ENCODE measurements at places on chromosomes 3 and 15.

DNA sequence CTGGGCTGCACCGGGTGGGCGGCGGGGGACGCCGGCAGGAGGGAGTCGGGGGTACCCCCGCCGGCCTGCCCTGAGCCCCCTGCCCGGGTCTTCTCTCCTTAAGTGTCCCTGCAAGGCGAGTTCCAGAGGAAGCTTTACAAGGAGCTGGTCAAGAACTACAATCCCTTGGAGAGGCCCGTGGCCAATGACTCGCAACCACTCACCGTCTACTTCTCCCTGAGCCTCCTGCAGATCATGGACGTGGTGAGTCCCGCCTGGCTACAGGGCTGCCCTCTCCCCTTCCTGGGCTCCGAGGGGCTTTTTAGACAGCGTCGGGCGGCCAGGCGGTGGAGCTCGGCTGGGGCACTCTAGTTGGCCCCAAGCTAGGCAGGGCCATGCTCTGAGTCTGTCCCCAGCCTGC is 480 bp downstream of the CHRNA7 start:
- peak; percentile 35 for DNase-seq

GRCh38 chr3:143832433-143832832 is 15.8 kb downstream of the SLC9A9 start:
- no peak for DNase-seq

DNA sequence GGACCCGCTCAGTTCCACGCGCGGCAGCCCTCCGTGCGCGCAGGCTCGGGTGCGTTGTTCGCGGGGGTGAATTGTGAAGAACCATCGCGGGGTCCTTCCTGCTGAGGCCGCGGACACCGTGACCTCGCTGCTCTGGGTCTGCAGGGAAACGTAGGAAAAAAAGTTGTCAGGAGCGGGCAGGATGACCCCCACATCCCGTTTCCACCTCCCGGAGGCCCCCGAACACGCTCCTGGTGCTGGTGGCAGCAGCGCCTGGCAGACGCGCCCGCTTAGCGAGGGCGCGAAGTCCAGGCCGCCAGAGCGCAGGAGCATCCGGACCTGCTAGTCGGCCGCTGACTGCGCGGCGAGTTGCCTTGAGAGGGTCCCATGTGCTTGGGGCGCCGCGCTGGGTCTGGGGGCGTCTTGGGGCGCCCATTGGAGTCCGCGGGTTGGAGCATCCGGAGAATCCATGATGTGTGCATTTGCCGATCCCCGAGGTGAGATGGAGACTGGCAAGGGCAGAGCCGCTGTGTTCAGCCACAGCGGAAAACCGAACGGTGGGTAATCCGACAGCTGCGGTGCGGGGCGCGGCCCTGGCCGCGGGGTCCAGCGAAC is 520 bp downstream of the GREM1 start:
- peak; percentile 49 for DNase-seq

DNA sequence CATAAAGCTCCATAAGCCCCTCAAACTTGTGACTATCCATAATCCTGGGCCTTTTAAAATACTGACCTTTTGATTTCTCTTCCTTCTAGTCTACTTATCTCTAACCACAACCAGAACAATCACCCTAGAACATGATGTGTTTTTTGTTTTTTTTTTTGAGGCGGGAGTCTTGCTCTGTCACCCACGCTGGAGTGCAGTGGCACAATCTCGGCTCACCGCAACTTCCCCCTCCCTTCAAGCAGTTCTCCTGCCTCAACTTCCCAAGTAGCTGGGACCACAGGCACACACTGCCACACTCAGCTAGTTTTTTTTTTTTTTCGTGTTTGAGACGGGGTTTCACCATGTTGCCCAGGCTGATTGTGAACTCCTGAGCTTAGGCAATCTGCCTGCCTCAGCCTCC is 25.1 kb downstream of the VPS39 start:
- DNase-seq, result no peak

DNA sequence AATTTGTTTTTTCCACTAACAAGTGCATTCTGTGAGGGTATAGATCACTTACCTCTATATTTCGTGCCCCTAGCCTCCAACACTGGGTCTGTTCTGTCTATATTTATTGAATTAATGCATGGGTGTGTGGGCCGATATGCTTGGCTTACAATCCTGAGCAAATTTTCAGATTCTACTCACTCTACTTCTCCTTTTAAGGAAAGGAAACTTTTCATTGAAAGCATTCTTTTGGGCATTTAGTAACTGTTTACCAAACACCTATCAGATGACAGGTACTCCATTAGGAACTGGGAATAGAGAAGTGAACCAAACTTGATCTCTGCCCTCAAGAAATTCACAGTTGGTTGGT is 60.5 kb downstream of the TLE3 start:
- no peak for DNase-seq

DNA sequence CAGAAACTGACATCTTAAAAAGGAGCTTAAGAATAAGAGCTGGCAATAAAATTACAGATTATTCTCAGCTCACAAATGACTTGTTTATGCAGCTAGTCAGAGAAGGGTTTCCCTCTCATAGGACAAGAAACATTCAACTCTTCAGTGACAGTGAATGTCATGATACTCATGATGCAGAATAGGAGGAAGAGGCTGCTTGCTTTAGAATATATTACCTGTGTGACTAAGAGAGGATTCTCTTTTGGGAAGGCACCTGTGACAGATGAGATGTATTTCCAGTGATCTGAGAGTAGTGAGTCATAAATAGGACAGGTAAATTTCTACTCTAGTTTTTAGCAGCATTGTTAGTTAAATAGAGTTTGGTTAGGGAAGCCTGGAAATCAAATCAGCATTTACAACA is 39.9 kb downstream of the RASA2 start:
- DNase-seq, result no peak

DNA sequence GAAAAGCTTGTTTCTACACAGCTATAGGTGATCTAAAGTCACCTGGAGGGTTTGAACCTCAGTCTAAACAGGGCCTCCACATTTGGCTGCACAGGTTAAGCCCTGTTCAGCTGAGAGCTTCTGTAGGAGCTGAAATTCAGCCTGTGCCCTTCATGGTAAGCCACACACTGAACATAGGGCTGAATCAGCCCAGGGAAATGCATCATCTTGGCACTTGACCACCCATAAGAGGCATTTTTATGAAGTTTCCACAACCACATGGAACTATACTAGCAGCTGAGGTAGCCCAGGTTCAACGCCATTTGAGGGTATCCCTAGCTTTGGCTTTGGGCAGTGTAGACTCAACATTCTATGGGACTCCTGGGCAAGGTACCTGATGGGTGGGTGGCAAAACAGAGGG is 126.8 kb downstream of the FAM174B start:
- DNase-seq, result no peak

DNA sequence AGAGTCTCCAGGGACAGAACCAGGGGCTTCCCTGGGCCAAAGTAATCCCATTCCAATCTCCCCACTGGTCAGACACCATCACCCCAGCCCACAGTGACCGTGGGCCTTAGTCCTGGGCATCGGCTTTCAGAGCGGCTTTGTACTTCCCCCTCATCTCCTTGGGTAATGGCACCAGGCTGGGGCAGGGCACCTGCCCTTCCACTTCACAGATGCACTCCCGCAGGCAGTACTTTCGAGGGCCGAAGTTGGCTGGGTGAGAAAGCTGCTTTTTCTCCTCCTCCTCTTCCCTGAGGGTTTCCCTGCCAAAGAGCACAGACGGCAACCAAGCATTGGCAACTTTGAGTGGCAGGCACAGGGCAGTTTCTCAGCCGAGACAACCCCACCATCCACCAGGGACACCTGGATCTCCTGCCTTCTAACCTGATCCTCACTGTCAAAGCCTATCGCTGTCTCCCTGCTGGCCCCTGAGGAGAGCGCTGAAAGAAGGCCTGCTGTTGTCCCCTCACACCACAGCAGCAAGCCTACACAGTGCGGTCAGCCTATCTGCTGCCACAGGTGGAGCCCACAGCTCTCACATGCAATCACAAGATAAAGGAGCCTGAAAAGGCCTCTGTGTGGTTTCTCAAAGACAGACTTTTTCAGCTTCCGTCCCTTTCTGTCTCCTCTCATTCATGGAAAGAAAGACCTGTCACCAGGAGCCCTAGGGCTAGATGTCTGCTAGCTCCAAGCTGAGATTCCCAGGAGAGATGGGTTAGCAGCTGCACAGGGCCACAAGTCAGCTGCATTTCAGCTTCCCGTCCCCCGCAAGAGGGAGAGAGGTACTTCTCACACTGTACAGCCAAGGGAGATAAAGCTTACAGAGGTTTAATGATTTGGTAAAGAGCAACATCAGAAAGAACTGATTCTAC is 12.5 kb downstream of the MRPS25 start:
- peak; percentile 71 for DNase-seq

GRCh38 chr15:40495516-40495915 is 24.7 kb downstream of the CHST14 start:
- no peak for DNase-seq

- no peak for DNase-seq
Observed at GRCh38 chr3:134590766-134591165, 60.1 kb downstream of the KY start.

DNA sequence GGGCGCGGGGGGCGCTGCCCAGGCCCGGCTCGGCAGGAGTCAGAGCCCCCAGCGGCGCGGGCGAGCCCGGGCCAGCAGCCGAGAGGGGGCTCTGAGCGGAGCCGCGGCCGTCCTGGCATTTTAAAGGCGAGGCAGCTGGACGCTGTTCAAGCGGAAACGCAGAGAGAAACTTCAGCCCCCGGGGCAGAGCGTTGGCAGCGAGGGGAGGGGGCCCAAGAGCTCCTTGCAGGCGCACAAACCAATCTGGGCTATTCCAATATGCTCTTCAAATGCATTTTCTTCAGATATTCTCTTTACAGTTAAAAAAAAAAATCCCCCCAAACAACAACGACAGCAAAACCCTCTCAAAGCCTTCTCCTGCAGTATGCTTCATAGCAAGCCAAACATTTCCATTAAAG is at the start of gene CTXND1:
TSS of gene CTXND1 (minus strand) at position 93 of the 398 bp plus-strand sequence. CDS start 50,264 bp downstream, outside the sequence.
- DNase-seq, result peak; percentile 56

DNA sequence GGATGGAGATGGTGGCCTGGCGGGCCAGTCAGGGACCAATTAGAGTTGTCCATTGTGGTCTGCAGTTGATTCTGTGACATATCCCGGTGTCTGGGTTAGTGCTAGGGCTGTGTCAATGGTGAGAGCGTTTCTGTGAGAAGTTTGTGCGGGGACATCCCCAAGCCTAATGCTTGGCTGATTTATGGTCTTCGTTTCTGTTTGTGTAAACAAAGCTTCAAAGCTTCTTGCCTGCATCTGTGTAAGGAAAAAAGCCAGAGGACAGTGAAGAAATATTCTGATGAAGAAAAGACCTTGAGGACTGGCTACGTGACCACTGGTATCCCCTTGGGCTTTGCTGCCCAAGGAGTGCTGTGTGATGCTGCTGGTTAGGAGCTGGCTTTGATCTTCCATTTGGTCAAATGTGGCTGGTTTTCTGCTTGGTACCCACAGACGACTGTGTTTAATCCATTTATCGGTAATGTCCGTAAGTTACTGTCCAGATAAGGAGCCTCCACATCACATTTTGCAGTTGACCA is 74.6 kb upstream of the LRTM1 start:
- peak; percentile 76 for DNase-seq

DNA sequence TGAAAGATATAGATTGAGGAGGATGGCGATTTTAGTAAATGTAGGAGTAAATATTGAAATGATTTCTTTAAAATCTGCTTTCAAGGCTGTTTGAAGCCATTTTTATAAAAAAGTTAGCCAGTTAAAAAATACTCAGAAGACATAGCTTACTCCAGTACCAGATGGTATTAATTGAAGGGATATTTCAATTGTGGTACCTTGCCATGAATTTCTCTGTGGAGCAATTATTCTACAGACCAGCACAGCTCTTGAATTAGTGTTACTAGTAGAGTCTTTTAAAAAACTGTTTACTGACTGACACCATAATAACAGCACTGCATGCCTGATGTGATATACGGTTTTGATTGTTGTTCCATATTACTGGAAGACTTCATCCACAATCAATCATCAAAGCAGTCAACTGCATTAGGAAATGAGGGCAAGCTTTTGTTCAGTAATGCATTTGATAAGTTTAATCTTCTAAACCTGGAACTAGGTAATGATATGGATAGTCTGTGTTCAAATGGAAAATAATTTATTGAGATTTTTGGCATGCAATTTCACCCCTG is 106.4 kb downstream of the MFSD1 start:
- DNase-seq, result no peak

DNA sequence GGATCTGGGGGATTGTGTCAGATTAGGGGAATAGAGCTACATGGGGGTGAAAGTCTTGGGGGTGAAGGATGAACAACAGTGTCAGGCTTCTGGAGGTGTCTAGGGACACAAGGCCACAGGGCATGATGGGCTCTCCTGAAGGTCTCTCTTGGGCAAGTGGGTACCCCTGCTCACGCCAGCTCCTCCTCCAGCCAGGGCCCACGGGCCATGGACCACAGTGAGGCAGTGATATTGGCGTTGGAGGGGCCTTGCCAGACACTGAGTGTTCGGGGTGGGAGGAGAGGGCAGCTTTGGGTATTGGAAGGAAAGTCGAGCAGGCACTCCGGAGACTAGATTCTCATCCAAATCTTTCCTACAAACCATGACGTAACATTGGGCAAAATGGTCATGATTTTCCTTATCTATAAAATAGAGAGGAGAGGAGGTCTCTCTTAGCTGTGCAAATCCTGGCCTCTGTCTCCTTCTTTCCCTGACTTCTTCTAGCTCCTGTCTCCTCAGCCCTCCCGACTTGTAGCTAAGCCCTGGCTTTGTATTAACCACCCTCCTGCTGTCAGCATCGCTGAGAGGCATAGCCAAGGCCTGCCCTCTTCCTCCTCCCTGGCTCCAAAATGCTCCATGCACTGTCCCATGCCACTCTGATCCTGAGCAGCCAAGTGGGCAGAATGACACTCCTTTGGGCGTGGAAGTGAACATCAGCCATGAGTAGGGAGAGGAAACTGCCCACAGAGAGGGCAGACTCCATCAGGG is 24.0 kb upstream of the SRP14 start:
- DNase-seq, result no peak

DNA sequence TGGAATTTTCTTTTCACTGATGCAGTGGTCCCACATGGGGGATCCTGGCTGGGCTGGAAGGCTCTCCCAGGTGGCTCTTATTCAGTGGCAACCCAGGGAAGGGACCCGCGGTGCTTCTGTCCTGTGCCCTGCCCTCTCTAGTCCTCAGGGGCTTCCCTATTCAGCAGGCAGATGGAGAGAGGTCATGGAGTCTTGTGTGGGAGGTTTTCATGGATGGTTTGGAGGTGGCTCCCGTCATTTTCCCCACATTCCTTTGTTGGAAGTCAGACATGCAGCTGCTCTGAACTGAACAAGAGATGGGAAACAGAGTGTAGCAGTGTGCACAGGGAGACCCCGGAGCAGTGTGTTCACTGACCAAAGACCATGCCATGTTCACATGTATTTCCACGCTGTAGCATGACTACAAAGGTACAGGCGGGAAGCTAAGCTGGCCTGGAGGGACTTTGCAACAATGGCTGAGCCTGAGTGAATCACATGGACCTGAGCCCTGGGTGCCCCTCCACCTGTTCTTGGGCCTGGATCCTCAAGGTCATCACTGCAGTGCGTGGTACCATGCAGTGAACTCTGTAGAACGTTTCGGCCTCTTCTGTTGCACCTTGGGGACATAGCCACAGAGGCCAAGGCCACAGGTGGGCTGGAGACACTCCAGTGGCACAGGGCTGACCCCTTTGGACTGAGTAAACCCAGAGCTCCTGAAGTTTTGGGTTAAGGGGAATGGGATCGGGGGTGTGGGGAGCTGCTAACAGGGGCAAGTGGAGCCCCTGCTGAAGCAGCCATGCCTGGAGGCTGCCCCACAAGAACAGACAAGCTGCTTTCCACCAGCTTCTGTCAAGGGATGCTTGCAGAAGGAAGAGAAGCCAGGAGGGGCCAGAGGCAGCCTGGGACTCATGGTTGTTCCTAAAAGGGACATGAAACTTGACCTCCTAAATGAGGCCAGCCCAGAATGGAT is 123.0 kb downstream of the ASB7 start:
- no peak for DNase-seq

Data from ELF-1 (cell line).